Brain microvascular endothelial cell (primary cell): ENCODE measurements at places on chromosomes 2 and 18.

GRCh38 chr2:23425885-23426262, 40.9 kb downstream of the KLHL29 start:
- peak; percentile 22 for DNase-seq

GRCh38 chr2:114534116-114535084, 92.0 kb downstream of the DPP10 start:
- DNase-seq = no peak

- no peak for DNase-seq
Observed at GRCh38 chr2:70479816-70480215, 73.8 kb downstream of the TGFA start.

DNA sequence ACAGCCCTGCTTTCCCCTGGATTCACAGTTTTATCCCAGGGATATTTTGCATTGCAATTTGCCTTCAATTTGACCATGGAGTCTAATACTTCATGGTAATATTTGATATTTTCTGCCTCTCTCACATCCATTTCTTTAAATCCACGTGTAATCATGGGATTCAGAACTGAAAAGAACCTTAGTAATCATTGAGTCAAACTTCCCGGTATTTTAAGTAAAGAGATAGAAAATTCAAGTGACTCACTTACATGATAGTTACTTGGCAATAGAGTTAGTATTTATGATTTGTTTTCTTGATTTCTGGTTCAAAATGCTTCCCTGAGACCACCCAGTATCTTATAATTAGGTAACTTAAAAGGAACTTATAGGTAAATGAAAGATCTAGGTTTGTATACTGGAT, 33.7 kb upstream of the CDC42EP3 start:
- DNase-seq = no peak

DNA sequence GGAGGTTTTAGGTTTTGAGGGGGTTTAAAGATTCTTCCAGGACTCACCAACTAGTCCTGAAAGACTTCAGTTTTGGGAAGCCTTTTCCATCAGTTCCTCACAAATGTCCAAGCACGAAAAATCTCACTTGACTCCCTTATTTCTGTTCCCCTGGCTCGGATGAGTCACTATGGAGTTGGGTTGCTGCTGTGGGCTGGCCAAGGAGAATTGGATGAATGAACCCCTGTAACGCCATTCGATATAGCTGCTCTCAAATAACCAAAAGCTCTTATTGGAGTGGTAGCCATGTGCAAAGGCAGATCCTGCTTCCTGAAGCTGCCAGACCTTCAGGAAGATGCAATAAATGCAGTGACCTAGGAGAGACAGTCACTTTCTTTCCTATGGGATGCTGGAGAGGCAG, 417.0 kb downstream of the ZNF521 start:
- no peak for DNase-seq

- DNase-seq = peak; percentile 62
Observed at GRCh38 chr18:76922107-76922506, 99.8 kb downstream of the ZNF236 start.

GRCh38 chr2:47598476-47598875, 184.5 kb upstream of the MSH6 start:
- no peak for DNase-seq

- DNase-seq = no peak
Observed at GRCh38 chr2:62568983-62569837, 63.2 kb upstream of the TMEM17 start.

GRCh38 chr2:20588918-20589871, 61.7 kb downstream of the HS1BP3 start:
- DNase-seq = no peak

DNA sequence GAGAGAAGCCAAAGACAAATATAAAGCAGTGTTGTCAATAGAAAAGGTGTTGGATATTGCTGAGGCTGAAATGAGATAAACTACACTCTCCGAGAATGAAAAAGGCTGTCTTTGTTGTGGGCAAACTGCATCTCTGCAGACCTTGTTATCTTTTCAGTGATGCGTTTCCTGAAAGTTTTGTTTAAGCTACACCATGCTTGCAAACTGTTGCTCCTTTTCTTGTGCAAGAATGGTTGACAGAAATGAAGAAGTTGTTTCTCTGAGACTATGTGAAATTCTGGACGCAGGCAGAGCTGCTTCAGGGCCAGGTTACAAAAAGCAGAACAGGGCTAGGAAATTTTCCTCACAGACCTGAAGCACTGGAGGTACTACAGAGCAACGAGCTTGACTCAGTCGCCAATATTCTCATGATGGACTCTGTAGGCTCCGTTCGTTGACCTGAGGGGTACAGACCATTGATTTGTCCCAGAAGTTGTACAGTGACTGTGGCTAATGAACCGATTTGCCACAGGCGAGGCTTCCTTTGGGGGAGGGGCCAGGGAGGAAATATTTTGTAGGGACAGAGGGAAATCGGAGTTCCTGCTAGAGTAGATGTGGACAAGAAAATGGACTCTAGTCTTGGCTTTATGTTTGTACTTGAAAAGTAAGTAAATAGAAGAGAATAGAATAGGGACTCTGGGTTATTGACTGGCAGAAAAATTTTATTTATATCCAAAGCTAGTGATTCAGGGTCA, 3.5 kb upstream of the ATL2 start:
- no peak for DNase-seq

GRCh38 chr2:100000915-100001707, 141.3 kb downstream of the AFF3 start:
- no peak for DNase-seq

DNA sequence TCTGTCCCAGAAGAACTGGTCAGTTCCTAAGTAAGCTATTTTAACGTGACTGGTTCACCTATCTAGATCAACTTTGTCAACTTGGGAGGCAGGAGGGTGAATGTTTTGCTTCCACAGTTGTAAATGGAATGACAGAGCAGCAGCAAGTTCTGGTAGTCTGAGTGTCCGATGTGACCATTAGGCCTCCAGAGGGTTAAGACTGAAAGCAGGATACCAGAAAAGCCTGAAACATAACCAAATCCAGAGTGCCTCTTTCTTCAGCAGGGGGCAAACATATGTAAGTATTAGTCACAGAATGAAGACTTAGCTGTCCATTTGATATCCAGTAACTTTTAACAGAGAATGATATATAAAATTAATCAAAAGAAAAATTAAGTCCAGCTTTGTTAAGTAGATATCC, 9.2 kb downstream of the HOXD3 start:
- DNase-seq = no peak

GRCh38 chr2:241768850-241769249, 7.8 kb upstream of the GAL3ST2 start:
- DNase-seq = no peak

DNA sequence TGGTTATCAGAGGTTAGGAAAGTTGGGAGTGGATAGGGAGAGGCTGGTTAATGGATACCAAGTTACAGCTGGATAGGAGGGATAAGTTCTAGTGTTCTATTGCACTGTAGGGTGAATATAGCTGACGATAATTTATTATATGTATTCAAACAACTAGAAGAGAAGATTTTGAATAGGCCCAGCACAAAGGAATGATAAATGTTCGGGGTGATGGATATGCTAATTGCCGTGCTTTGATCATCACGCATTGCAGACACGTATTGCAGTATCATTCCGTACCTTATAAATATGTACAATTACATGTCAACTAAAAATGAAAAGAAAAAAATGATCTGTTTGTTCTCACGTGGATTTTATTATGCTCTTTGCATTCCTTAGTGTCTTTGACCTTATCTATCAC, 369.2 kb upstream of the PKDCC start:
- DNase-seq = no peak

GRCh38 chr2:174436351-174436750, 40.8 kb downstream of the SCRN3 start:
- DNase-seq = peak; percentile 18

- DNase-seq = no peak
Observed at GRCh38 chr2:228334180-228334579, 152.7 kb upstream of the SPHKAP start.

DNA sequence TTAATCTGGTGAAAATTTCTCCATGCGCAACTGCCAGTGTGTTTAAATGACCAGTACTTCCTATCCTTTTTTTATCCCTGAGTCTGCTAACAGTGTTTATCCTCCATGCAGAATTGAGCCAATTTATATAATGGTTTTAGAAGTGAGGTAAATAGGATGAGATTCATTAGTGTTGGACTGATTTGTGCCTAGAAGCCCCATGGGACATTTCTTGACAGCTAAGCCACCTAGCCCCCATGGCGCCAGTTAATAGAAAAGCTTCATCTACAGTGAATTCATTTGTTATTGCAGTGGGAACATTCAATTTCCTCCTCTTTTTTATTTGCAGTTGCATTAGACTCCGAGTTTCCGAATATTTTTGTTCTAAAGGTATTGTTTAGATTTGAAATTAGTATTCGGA, 175.6 kb downstream of the ARL6IP6 start:
- DNase-seq = no peak

DNA sequence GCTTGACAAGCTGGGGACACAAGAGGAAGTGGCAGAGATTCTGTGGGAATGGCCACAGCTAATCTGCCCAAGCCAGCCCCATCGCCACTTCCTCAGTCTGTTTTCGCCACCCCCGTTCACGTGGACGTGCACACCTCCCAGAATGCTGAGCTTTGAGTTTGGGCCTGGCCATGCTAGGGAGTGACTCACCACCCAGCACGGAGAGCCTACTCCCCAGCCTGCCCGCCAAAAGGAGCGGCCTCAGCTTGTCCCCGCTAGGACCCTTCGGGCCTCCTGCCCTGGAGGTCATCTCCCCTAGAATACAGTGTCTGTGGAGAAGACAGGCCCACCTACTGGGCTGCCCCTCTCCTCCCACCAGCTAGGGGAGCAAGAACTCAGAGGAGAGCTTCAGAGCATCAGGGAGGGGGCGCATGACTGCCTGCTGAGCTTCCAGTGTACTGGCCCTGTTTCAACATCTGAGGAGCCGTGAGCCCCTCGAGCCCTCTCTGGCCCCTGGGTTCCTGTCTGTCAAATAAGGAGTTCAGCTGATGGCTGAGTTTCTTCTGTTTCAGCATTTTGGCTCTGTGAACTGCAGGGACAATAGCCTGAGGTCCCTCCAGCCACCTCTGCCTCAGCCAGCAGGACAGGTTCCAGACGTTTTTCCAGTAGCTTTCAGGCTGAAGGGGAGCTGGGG, 5.1 kb downstream of the SLC35F6 start:
- DNase-seq = peak; percentile 49

- DNase-seq = no peak
Observed at GRCh38 chr2:19346983-19347618, 11.3 kb downstream of the OSR1 start.

DNA sequence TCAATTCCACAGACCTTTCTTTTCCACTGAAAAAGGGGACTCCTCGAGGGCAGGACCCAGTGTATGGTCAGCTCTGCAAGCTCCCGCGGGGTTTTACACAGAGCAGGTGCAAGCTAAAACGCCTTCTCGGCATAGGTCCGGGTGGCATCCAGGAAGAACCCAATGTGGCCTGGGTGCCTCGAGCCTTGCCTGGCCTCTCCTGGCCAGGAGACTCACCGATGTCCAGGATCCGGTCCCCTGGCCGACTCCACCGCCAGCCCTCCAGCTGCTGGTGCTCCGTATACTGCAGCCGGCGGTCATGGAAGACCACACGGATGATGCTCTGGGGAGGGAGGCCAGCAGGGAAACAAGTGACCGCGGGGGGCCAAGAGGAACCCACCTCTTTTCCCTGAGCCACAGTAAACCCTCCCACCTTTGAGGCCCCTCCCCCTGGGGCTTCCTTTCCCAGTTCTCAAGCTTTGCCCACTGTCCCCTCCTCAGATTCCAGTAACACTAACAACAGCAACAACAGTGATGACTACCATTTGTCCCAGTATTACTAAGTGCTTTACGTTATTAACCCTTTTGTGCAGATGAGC, 36.1 kb downstream of the TFCP2L1 start:
- no peak for DNase-seq

GRCh38 chr2:97932975-97933662, 62.6 kb downstream of the TMEM131 start:
- no peak for DNase-seq

DNA sequence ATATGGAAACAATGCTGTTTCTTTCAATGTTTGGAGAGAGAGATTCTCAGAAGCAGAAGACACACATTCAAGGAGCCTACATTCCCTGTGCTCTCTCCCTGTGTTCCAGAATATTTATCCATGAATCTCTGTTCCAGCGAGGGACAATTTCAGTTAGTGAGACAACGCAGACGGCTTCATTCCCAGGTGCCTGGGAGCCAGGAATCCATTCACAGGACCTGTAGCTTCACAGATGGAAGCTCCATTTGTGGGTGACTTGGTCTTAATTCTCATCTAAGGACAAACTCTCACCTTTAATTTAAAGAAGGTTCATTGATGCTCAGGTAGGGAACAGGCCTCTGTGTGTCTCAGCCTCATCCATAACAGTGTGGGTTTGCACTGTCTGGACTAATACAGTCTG, 1156.6 kb downstream of the RPIA start:
- no peak for DNase-seq

DNA sequence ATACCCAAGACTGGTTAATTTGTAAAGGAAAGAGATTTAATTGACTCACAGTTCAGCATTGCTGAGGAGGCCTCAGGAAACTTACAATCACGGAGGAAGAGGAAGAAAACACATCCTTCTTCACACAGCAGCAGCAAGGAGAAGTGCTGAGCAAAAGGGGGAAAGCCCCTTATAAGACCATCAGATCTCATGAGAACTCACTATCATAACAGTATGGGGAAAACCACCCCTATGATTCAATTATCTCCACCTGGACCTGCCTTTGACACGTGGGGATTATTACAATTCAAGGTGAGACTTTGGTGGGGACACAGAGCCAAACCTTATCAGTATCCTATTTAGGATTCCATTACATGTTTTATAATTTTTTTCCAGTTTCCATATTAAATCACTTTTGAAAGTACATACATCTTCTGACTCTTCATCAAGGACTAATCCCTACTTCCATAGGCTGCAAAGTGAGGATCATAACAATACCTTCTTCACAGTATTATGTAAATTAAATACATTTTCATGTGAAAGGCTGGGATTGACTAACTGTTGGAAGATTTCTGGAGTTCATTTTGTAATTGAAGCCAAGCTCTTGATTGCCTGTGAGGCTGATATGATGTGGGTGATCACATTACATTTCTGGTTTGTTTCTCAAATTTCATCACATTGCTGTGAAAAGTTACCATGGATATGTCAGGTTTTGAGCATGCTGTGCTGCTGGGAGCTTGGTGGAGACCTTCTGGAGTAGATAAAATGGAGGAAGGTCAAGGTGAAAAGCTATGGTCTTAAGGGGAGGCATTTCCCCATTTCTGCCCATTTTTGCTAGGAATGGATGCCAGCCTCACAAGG, 31.7 kb upstream of the CERS6 start:
- peak; percentile 27 for DNase-seq

DNA sequence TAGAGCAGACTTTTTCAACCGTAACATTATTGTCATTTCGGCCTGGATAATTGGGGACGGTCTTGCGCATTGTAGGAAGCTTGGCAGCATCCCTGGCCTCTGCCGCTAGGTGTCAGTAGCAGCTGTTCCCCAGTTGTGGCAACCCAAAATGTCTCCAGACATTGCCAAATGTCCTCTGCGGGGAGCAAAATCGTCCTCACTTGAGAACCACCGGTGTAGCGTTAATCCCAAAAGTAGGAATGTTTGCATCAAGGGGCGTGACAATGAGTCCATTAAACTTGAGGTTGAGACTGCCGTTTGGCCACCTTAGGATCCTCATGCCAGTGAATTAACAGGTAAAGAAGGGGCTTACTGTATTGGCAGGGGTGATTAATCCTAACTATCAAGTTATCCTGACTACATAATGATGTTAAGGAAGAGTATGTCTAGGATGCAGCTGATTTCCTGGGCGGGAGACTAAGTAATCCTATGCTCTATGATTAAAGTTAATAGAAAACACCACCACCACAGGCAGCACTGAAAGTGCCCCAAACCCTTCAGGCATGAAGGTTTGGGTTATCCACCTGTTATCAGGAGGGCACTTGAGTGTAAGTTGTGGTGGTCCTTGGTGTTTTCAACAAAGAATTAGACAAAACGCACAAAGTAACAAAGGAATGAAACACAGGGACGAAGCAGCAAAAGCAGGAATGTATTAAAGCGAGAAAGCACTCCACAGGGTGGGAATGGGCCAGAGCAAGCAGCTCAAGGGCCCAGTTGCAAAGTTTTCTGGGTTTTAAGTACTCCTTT, 4.9 kb upstream of the ZC3H8 start:
- DNase-seq = peak; percentile 70
